ENCODE measurements at places on chromosomes 13 and 19.

DNA sequence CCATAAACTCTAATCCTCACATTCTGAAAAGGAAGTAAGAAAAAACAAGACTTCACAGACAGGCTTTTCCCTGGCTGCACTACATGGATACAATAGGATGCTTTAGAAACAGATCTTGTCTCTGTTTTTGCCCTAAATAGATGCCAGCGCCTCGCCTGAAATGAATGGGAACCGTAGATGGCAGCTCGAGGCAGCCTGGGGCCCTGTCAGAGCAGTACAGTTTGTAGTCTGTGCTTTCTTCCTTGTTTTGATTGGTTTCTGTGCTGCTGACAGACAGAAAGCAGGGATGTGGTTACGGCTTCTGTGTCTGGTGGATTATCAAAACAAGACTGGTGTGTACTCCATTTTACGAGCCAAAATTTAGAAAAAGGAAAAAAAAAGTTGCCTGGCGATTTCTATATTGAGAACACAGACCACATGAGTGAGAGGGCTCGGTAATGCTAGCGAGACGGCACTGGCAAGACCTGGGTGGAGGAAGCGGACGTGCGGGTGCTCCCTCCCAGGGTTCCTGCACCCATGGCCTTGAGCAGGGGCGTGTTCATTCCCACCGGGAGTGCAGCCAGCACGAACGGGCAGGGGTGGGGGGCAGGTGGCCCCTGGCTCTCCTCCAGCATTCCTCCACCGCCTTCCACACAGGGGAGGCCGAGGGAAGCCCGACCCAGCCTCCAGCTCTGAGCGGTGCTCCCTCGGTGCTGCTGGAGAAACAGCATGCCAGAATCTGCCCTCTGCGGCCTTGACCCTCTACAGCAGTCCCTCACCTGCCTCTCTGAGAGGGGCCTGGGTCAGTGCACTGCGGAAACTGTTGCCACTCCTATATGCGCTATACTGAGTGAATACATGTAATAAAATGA, 37.6 kb upstream of the C1QTNF9 start:
- DNase-seq = peak; percentile 52

GRCh38 chr13:92224052-92224821, 825.8 kb downstream of the GPC5 start:
- no peak for DNase-seq

DNA sequence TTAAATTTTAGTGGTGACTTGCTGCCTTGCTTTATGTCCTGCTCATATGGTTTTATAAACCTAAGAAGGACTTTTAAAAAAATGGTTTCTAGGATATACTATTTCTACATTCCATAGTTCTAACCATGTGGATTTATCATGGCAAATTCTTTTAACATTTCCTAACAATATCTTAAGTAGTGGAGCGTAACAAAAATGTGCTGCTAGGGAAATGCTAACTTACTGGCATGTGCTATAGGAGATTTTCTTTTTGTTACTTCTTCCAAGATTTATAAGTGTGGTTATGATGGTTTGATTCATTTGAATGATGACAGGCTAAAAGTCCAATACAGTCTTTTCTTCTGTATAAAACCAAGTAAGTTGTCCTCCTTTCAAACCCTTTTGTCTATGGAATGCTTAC, 713.7 kb downstream of the SLITRK1 start:
- peak; percentile 31 for DNase-seq

DNA sequence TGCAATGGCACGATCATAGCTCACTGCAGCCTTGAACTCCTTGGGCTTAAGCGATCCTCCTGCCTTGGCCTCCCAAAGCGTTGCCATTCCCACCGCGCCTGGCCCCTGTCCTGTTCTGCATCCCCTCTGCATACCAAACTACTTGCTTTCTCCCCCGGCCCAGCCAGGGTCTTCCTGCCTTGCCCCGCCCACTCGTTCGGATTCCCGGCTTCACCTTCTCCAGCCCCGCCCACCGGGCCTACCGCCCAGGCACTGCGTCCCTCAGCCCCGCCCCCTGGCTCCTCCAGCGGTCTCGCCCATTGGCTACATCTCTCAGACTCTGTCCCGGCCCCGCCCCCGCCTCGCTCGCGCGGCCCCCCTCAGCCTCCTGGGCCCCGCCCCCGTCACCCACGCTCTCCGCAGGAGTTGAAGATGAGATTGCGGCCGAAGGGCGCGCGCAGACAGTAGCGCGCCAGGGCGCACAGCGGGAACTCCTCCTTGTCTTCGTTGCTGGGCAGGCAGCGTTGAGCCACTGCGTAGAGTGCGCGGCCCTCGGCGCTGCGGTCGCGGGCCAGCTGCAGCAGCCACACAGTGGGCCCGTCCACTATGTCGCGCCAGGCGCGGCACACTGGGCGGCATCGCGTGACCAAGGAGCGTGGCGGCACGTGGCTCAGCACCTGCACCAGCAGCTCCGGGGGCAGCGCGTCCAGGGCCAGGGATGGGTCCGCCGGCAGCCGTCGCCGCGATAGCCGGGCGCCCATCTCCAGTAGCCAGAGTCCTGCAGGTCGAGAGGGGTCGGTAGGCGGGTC, 19.0 kb downstream of the MRPS12 start:
- DNase-seq = no peak

GRCh38 chr13:111789011-111789410, 277.9 kb upstream of the SOX1 start:
- no peak for DNase-seq

DNA sequence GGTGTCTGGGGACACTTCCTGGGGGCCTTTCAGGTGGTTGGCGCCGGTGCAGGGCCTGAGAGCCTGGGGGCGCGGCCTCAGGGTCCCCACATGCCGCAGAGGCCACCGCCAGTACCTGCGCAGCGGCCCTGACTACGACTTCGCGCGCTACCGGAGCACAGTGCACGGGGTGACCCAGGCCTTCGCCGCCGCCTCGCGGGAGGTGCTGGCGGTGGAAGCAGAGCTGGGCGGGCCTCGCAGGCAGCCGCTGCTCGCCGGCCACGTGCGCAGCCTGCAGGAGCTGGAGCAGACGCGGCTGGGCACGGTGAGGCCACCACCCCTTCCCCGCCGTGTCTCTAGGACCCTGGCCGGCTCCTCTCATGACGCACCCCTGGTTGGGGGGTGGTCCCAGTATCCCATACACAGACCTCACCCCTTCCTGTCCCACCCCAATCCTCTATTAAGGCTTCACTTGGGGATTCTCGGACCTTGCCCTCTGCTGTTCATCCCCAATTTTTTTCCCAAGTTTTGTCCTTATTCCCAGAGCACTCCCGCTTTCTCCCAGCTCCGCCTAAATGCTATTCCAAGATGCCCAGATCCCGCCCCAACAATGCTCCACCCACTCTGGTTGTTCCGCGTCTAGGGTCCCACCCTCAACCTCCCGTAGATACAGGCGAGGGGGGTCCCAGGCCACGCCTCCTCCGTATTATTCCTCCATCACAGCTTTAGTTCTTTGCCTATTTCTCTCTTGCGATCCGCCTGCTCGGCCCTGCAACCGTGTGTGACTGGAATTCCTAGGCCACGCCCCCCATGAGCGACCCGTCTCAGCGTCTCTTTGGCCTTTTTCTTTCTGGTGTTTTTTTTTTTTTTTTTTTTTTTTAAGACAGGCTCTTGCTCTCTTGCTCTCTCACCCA, 1.0 kb downstream of the REX1BD start:
- no peak for DNase-seq

DNA sequence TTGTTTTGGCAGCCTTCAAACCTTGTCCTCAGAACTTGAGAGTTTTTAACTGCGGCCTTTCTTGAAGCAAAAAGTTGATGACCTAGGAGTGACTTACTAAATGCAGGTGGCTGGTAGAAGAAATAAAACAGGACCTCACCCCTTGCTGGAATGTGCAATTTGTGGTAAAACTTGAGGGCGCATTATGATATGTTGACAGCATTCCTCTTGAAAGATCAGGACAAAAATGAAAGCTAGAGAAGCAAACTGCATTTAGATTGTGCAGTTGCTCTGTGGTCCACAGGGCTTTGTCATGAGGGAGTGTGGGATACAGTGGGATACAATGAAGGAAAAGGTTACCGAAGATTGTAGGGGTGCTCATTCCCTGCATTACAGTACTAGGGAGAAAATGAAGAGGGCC, 504.2 kb downstream of the GPC6 start:
- DNase-seq = peak; percentile 71

- DNase-seq = no peak
Measured at GRCh38 chr19:15790096-15790495, 2.6 kb downstream of the OR10H5 start.

DNA sequence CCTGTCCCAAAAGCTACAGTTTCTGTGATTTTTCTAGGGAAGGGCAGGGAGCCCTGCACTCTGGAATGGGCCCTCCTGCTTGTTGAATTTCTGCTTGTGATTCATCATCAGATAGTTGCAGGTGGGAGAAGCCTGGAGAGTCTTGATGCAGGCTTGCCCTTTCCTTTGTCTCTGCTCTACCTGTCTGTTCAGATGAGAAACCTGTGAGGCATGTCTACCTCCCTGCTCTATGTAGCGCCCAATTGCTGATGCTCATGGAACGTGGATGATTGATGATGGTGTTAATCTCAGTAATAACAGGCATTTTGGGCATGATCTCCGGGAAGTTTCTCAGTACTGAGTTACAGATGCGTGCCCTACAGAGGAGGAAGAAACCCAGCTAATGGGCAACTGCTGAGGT, 10.9 kb upstream of the CBY2 start:
- no peak for DNase-seq

DNA sequence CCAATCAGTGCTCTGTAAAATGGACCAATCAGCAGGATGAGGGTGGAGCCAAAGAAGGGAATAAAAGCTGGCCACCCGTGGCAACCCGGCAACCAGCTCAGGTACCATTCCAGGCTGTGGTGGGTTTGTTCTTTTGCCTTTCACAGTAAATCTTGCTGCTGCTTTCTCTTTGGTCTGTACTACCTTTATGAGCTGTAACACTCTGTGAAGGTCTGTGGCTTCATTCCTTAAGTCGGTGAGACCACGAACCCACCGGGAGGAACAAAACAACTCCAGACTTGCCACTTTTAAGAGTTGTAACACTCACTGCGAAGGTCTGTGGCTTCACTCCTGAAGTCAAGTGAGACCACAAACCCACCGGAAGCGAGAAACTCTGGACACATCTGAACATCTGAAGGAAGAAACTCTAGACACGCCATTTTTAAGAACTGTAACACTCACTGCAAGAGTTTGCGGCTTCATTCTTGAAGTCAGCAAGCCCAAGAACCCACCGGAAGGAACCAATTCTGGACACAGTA, 16.5 kb upstream of the SPACA6 start:
- no peak for DNase-seq

DNA sequence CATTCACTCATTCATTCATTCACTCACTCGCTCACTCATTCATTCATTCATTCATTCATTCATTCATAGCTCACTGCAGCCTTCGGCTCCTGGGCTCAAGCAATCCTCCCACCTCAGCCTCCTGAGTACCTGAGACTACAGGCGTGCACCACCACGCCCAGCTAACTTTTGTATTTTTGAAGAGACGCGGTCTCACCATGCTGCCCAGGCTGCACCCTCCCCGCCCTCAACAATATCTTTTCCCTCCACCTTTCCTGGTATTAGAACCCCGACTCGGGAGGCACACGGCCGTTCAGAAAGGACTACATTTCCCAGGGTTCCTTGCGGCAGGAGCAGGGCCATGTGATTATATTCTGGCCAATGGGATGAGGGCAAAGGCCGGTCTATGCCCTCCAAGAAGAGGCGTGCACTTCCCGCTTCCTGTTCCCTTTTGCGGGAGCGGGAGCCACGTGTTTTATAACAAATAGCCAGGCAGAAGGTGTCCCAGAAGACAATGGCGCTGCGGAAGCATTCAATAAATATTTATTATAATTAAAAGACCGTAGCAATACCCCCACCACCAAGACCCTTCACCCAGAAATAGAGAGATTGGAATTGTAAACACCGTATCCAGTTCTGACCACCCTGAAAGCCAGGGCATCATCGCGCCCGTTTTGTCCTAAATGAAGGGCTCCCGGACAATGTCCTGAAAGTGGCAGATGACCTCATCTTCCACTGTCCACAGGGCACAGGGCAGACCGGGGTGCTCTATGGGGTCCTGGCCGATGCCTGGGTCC, 15.9 kb downstream of the TICAM1 start:
- DNase-seq = peak; percentile 76

DNA sequence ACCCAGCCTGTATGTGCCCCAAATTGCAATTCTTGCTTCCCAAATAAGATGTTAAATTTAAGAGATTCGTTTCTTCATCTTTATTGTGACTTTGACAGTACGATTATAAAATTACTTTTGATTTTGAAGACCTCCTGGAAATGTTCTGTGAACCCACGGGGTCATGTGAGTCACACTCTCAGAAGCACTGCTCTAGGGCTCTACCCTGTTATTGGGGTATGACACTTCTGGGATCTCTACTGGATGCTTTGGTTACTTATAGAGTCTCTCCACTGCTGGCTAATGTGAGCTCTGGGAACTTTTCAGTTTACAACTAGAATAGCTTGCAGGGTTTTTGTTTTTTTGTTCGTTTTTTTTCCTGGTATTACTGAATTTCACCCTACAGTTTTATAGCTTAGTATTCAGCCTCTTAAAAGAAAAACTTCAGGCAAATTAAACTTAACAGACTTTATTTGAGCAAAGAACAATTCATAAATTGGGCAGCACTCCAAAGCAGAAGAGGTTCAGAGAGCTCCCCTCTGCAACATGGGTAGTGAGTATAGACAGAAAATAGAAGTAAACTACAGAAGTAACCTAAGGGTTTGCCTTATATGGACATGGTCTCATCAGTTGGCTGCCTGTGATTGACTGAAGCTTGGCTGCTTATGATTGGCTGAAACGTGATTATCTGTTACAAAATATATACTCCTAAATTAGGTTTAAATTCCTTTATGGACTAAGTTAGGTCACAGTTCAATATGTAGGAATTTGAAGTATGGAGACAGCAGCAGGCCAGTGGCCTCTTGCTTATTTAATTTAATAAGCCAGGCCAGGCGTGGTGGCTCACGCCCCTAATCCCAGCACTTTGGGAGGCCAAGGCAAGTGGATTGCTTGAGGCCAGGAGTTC, 28.5 kb upstream of the PSPC1 start:
- peak; percentile 45 for DNase-seq

GRCh38 chr19:45865269-45865948, 1.3 kb downstream of the FOXA3 start:
- DNase-seq = no peak

- no peak for DNase-seq
Measured at GRCh38 chr13:94342436-94343242, 136.8 kb downstream of the DCT start.

DNA sequence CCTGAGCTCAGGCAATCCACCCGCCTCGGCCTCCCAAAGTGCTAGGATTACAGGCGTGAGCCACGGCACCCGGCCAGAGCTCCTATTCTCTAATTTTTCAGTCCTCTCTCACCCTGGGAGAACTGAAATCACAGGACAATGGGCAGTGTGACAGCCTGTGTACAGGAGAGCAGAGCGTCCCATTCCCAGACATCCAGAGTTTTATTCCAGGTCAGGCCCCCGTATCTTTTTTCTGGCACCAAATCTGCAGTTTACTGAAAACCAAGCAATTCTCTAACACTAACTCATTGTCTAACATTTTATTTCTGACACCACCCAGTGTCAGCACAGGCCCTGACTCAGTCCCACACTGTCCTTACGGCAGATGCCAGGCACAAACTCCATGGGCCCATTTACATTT, 6.7 kb downstream of the ZNF708 start:
- peak; percentile 48 for DNase-seq

DNA sequence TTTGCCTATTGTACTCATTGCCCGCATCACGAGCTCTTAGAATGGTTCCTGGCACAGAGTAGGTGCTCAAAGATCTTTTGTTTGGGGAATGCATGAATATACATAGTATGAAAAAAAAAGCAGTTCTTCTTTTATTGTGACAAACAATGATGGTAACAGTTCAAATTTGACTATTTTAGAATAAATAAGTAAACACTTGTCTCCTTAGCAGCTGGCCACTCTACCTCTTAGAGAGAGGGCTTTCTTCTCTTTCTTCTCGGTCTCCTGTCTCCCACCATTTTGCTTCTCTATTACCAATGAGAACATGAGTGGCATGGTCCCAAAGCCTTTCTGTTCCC, 639 bp upstream of the SLAIN1 start:
- DNase-seq = no peak

- no peak for DNase-seq
Measured at GRCh38 chr19:10132905-10133304, 13.2 kb upstream of the EIF3G start.

Measured in retinal pigment epithelial cell (primary cell).